ENCODE measurements at places on chromosomes 13 and 19. TPM values are rescaled to one million over a fixed set of nuclear protein-coding genes. Genes with fewer than 3 reads are reported as not detected.

The PTGIR gene
- 3.8 TPM for total RNA-seq

The THSD8 gene
- 1.7 TPM for total RNA-seq

The YJEFN3 gene
- total RNA-seq, result 6.5 TPM

The RASA3 gene
- 12.7 TPM for total RNA-seq

The RNF225 gene
- total RNA-seq, result not detected

The CNN1 gene
- 174 TPM for total RNA-seq

The IGLON5 gene
- not detected for total RNA-seq

The SHISA2 gene
- total RNA-seq, result 0.22 TPM

The FXYD7 gene
- not detected for total RNA-seq

The TTC9B gene
- not detected for total RNA-seq

The FSD1 gene
- not detected for total RNA-seq

The ASPDH gene
- not detected for total RNA-seq

The CYP2A7 gene
- total RNA-seq, result not detected

The ZNF274 gene
- 17.8 TPM for total RNA-seq

The C1QTNF9 gene
- 4.5 TPM for total RNA-seq

The RASIP1 gene
- 15.3 TPM for total RNA-seq

The CCDC8 gene
- 28.9 TPM for total RNA-seq

The FCER2 gene
- 0.30 TPM for total RNA-seq

The CERS4 gene
- 21.4 TPM for total RNA-seq

Measured in Right ventricle myocardium inferior (tissue), 1 donor.